ENCODE measurements at places on chromosomes 5 and 9.
A peak's percentile ranks its signal among the peaks of the same experiment; 100 is the strongest.

DNA sequence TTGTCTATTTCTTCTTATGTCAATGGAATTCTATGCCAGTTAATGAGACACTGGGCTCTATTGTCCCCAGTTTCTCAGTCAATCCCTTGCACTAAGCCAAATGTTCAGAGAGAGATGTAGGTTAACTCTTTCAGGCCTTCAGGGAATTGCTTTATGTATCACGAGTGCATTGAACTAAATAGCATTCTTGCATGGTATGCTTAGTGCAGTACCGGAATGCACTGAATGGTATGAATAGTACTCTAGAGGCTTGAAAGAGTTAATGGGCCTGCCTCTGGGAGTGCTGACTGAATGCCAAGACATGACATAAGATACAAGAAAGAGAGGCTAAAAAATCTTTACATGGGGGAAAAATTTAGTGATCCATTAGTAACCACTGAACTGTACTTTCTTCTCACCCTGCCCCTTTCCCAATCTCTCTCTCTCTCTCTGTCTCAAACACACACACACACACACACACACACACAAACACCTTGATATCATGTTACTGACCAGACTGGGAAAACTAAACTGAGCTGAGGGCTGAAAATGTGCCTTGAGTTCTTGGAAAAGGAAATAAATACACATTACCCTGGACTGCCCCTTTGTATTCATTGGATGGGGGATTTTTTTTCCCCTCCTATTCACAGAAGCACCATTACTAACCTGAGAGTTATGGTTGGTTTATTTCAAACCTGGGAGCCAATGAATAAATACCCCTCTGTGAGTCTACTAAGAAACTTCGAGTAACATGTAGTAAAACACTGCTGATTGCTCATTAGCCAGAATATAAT is 35.4 kb upstream of the TMC1 start:
- no peak for DNase-seq

- DNase-seq, result peak; percentile 17
These were observed 144.7 kb downstream of the KDM4C start for GRCh38 chr9:6902423-6902822.

DNA sequence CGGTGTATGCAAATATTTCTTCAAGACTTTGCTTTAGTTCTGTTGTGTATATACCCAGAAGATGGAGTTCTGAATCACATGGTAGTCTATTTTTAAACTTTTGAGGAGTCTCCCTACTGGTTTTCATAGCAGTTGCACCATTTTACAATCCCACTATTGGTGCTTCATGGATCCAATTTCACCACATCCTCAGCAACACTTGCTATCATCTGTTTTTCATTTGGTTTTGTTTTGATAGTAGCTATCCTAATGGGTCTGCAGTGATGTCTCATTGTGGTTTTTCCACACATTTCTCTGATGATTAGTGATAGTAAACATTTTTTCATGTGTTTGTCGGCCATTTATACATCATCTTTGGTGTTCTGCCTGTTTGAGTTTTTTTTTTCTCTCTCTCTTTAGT is 1339.3 kb downstream of the EFNA5 start:
- DNase-seq, result no peak

DNA sequence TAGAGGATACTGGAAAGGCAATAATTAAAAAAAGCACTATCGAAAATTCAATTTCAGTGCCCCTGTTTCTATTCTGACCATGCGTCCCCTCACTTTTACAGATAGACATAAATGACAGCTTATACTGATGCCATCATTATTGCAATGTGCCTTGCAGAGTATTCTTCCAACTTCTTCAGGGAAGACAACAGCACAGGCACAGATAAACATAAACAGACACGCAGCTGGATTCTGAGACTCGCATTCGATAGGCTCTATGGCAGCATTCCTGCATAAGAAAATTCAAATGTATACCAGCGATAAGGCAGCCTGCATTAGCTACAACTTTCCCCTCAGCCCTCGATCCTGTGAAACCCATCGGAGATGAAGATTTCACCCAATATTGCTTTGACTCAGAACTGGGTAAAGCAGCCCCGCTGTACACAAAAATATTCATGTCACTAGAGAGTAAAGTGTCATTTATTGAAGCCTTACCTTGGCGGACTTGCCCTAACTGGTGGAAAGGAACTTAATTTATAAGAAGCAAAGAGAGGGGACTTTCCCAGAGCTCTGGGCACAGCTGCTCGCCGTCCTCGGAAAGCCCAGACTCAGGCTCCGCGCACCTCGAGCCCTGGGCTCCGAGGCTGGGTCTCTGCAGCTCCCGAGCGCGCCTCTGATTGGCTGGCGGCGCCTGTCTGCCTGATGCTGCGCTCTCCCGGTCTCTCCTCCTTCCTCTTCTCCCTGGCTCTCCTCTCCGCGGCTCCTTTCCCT is at the start of gene CDH18:
Gene CDH18, minus strand, starts transcription at position 589 of the 750 bp plus-strand sequence. CDS start 149,214 bp downstream, outside the sequence.
- no peak for DNase-seq

DNA sequence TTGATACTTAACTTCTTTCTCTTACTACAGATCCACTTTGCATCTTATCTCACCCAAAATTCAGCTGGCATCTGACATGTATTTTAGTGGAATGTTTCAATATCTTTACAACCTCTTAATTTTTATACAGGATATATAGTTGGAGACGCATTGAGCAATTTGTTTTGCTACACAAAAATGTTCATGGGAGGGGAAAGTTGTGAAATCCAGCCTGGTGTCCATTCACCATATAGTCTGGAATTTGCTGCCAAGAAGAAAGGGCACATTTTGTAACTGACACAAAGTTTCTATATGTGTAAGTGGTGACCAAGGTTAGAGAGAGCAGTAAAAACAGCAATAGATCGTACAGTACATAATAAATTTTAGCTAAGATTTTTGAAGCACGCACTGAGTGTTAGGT is 14.0 kb upstream of the CHD1 start:
- DNase-seq, result no peak

DNA sequence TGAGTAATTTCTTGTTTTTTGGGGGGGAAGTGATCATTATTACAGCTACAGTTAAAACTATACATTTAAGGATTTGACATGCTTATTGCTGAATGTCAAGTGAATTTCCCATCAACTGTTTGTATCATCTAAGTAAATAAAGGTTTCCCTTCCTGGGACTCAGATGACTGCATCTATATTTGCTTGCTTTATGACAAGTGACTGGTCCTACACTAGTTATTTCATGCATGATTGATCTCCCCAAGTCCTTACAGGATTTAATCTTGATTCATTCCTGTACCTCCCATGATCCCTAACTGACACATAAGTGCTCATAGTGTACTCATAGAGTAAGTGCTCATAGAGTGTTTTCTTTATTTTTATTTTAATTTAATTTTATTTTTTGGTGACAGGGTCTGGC is 2.8 kb downstream of the TXNDC8 start:
- DNase-seq, result no peak

GRCh38 chr9:134875371-134875770 is 5.2 kb upstream of the FCN2 start:
- DNase-seq, result no peak
